ENCODE measurements at places on chromosomes 6 and 20.

- DNase-seq, result no peak
These were observed 26.0 kb upstream of the PI16 start for GRCh38 chr6:36928547-36928918.

GRCh38 chr6:110475066-110475653 is 1.3 kb downstream of the SLC22A16 start:
- DNase-seq, result no peak

DNA sequence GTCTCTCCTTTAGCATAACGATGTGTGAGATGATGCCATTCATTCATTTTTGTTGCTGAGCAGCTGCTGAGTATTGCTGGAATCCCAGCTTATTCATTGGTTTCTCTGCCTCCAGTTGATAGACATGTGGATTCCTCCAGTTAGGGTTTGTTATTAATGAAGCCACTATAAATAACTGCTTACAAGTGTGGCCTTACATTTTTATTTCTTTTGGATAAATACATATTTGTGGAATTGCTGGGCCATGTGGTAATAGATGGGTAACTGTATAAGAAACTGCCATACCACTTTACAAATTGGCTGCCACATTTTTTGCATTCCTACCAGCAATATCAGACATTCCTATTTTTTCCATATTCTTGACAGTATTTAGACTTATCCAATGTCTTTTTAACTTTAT is 2.6 kb upstream of the HLA-B start:
- no peak for DNase-seq

GRCh38 chr20:40738976-40739375 is 49.9 kb upstream of the MAFB start:
- no peak for DNase-seq

- no peak for DNase-seq
These were observed 48.7 kb upstream of the CLVS2 start for GRCh38 chr6:122947355-122947754.

GRCh38 chr6:129498541-129498940 is 211.4 kb downstream of the ARHGAP18 start:
- no peak for DNase-seq

- DNase-seq, result no peak
These were observed 8.5 kb upstream of the COQ3 start for GRCh38 chr6:99402448-99402847.

DNA sequence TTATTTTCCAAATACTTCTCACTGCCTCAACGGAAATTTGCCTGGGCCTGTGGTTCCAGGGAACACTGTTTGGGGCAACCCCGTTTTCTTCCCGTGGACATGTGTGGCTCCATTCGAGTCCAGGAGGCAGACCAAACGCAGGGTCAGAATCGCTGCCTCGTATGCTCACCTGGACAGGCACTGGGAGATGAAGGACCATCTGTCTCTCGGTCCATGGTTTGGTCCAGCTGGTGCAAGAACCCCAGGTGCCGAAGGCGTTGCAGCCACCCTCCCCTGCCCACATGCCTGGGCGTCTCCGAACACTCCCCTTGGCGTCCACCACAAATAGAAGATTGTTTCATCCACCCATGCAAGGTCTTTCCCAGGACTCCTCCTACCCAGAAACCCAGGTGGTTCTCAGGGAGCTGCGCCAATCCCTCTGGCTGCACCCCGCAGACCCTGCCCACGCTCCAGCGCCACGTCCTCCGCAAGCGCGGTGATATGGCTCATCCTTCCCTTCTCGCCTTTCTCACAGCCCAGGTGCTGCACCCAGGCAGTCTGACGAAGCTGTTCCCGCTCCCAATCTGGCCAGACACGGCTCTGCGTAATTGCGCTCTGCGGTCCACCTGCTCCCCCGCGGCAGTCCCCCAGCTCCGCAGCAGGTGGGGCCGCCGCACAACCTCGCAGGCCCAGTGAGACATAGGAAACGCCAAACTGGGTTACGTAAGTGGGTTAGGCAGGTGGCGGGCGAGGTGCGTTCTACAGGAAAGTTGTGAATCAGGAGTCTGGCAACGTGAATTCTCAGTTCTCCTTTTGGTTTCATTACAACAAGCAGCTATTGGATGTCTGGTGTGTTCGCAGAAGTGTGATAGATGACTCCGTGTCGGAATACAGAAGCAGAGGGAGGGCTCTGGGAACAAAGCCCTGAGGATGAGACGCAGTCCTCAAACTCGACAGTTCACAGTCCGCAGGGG is 146.2 kb upstream of the ECI2 start:
- no peak for DNase-seq

DNA sequence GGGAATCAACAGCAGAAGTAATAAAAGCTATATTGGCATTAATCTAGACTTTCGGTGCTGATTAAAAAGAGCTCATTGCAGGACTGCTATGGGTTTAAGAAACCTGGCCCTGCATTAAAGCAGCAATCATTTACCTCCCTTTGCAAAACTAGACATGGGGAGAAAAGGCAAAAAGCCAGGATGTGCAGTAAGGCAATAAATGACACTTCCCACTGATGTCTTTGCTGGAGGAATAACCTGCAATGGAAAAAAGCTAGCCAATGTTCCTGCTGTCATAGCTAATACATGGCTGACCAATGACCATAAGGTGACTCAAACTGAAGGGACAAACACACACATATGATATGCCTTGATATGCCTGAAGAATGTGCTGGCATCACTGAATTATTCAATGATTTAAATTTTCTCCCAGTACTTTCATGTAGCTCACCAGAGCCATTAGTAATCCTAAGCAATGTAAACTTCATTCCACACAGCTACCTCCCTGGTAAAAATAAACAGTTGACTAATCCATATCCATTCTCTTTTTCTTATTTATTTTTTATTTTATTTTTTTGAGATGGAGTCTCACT is 8.7 kb downstream of the DNAAF9 start:
- DNase-seq, result no peak

DNA sequence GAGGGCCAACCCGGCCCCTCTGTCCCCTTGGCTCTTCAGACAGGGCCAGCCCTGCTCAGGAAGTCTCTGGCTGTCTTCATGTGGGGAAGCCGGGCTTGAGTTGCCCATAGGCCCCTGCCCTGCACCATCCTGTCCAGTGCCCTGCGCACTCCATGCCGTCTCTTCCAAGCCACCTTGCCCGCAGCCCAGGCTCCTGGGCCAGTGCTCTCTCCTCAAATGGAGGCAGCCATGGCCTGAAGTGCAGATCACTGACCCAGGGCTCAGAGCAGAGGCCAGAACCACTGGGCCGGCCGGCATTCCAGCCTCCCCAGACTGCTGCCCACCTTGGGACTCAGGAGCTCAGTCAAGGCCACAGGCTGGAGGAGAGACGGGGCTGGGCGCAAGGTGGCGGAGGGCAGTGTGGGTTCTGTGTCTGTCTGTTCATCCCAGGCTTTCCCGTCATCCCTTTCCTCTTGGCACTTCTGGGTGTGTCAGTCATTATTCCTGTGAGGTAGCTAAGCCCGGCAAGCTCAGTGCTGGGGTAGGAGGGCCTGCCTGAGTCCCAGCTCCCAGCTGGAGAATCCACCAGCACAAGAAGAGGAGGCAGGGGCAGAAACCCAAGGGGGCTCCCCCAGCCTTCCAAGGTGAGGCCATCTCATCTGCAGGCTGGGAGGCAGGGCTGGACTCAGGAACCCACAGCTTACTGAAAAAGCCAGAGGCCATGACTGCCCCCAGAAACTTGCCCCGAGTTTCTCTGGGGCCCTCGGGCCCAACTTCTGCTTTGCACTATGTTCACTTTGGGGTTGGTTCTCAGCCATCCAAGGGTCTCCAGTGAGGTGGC is 22.4 kb downstream of the SDCBP2 start:
- DNase-seq, result no peak

DNA sequence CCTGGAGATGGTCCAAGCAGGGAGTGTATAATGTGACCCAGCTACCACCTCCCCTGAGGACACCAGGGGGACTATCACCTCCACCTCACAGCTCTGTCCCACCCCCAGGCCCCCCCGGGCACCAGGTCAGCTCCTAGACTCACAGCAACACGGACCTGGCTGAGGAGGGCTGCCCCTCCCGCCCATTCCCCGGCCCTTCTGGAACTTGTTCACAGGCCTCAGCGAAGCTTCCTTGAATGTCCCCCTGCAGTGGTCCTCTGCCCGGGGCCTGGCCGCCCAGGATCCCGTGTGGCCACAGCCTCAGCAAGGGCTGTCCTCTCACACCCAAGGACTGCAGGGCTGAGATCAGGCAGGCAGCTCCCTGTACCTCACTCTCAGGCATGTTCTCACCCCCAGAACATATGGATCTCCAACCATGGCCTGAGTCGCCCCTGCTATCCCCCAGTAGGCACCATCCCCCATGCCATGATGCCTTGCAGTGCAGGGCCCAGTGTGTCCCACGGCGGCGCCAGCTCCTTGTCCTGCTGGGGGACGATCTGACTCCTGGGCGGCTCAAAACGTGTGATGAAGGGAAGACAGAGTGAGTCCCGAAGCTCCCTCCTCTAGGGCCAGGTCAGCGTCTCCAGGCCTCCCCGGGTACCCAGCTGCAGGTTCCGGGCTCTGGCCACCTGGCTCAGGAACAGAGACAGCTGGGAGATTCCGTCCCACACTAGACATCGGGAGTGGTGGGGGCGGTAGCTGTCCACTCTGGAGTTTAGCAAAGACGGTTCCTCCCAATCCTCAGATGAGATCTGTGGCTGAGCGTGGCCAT is 158.4 kb downstream of the TAF4 start:
- DNase-seq, result no peak

DNA sequence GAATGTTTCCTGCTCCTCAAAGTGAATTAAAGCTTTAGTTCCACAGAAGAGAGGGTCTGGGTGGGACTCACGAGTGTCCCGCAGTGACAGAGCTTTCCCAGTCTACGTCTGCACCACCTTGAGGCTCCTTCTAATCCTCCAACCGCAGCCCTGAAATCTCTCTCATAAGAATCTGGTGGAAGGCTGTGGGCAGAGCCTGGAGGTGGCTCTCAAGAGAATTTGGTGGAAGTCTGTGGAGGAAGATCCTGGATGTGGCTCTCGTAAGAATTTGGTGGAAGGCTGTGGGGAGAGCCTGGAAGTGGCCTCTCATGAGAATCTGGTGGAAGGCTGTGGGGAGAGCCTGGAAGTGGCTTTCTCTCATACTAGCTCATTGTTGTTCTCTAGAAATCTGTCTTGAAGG is 13.8 kb upstream of the DUSP22 start:
- no peak for DNase-seq

DNA sequence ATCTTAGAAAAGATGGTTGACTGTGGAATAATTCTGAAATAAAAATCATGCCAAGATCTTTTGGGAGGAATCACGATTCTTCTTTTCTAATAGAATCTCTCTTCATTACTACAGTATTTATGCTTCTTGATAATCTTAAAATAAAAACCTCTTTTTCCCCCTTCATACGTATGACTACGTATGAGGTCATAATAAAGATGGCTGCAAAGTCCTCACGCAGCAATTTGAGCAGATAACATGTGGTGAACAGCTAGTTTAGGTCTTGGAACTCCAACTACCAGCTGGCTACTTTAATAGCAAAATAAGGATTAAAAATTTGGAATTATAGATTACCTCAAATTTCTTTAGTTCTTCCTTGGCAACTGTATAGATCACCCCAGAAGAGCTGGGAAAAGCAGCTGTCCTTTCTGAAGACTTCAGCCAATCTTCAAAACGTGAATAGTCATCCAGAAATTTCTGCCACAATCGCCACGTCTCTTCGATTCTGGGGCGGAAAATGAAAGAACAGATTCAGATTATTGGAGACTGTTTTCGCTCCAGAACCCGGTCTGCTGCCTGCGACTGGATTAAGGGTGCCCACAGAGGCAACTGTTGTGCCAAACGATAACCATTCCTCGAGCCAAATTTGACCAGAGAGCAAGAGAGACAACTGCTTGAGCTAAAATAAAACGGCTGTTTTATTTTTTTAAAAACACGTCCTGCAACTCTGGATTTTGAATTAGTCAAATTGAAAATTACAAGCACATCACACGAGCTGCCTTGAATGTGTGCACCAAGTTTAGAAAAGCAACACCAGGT is 347.3 kb downstream of the ESR1 start:
- DNase-seq, result no peak

GRCh38 chr6:15504581-15505350 is 158.1 kb downstream of the DTNBP1 start:
- no peak for DNase-seq

- DNase-seq, result no peak
These were observed 2.6 kb upstream of the TBX18 start for GRCh38 chr6:84766799-84767525.
